ENCODE measurements at places on chromosomes 7 and 10.
A peak's percentile ranks its signal among the peaks of the same experiment; 100 is the strongest.

GRCh38 chr10:132687181-132687892 lies 98.6 kb downstream of the NKX6-2 start:
- no peak for DNase-seq

DNA sequence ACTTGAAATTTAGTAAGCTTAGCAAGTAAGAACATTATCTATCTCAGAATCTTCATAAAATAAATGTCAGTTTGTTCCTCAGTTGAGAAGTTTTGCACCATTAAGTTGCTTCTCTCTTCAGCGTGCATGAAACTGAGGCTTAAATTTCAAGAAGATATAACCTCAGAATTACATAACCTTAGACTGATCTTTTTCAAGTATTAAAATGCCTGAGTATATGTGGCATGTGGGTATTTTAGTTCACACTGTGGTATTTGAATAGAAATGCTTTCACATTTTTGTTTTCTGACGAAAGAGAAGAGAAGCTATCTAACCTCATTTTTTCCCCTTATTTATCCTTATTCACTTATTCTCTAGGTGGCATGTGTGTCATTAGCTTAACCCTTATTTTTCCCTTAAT lies 104.1 kb downstream of the PHF14 start:
- DNase-seq, result no peak

GRCh38 chr10:125565046-125565445 lies 117.9 kb downstream of the TEX36 start:
- DNase-seq, result no peak

- DNase-seq, result no peak
These were observed 134.3 kb downstream of the ACTR3B start for GRCh38 chr7:152893801-152894294.

DNA sequence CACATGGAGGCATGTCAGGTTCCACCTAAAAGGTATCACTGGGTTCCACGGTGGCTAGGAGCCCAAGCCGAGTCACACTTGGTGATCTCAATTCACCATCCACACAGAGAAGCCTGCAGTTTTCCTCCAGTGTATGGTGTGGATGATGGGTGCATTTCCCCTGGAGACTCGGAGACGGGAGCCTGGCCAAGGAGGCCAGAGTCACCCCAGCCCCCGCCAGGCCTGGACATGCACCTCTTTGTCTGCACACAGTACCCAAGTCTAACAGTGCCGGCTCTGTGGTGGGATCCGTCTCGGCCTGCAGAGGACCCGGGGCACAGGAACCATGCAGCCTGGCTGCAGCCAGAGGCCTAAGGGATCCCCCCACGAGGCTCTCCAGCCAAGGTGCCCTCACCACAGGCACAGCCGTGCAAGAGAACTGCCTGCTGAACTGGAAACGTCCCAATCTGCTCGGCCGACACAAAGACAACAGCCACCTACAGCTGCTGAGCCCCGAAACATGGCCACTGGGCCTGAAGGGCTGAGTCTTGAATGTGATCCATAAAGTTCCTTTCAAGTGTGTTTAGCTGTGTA lies 75.2 kb downstream of the DIP2C start:
- DNase-seq, result no peak

DNA sequence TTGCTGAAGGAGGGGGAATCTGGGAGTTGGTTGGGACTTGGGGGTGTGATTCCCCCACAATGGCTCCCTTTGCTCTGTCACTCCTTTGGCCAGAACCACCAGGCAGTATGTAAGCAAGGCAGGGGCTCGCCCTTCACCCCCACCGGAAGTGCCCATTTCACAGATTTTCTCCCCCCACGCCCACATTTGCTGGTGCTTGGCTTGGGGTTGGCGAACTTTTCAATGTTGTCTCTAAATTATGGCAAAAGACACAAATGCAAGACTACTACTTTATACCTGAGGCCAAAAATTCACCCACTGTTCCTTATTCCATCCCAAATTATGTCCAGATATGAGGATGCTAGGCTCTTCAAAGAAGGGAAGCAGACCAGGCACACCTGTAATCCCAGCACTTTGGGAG lies 24.5 kb downstream of the RBAK start:
- no peak for DNase-seq

DNA sequence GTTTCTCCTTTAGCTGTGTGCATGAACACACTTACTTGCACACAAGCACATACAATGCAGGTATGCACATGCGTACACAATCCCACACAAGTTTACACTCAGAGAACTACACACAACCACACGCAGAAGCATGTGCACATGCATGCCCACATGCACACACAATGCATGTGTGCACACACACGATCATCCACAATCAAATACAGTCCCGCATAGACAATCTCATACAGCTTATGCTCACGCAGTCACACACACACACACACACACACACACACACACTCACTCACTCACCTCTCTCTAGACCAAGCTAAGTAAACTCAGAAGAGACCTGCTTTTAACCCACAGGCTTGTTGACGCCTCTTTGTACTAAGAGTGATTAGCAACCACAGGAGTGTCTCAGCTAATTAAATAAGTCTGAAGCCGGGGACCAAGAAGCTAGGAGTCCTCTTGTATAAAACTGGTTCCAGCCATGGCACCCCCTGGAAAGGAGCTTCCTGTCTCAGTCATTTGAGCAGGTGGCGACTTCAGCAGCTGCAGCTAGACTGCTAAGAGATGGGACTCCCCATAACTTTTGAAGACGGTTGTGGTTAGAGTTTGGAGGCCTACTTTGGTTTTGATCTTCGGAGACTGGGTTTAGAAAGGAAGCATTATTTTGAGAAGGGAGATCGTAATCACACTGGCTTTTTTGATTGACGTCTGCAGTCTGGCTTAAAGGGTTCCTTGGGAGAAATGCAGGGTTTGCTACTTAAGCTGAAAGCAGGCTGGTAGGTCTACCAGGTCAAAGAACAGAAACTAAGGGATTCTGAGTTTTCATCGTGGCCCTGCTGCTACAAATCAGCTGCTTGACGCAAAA lies 82.3 kb upstream of the ADRB1 start:
- DNase-seq, result peak; percentile 97

- no peak for DNase-seq
These were observed 19.6 kb downstream of the PCLO start for GRCh38 chr7:83143107-83143506.

- DNase-seq, result no peak
These were observed 131.3 kb downstream of the FAM53B start for GRCh38 chr10:124612611-124613498.

DNA sequence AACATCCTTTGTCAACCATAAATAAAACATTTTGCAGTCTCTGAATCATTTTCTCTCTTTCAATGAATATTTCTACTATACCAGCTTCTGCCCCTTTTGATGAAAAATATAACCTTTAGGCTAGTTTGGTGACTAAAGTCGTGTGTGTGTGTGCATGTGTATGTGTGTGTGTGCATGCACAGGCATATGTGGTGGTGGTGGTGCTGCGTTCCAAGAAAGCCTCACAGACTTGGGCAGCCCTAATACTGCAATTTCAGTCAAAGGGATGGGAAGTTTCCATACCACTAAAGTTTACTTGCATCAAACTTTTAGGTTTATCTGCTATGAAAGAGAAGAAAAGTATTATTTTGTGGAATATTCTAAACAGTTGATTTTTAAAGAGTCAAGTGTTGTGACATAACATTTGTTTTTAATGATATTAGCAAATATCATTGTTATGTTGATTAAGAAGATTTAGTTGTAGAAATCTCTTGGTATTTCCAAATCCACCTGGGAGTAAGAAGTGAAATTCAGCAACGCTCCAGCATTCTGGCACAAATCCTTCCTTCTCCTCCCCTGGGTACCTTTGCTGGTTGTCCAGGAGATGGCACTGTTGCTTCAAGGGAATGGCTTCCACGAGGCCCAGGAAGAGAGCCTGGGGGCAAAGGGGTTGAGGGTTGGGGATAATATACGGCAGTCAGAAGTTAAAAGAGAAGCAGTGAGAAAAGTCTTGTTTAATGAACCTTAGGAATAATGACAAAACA lies 41.5 kb downstream of the ASB4 start:
- DNase-seq, result peak; percentile 68

- no peak for DNase-seq
These were observed 42.7 kb upstream of the SRI start for GRCh38 chr7:88262562-88262961.

DNA sequence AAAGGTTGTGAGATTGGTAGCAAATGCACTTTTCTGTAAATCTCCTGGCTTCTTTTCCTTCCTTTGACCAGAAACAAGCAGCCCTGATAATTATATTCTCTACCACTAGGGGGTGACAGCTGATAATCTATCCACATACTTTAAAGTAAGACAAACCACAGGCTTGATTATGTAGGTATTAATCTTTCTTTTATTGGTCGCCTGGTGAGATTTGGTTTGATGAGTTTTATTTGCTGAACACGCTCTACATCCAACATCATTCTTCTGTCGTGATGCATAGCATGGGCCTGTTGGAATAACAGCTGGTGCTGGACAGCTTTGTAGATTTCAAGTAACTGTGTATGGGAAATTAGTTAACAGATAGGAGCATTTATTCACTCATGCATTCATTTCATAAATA lies 63.5 kb downstream of the ZNF365 start:
- peak; percentile 79 for DNase-seq

GRCh38 chr10:121511943-121512342 lies 86.3 kb downstream of the FGFR2 start:
- DNase-seq, result no peak

DNA sequence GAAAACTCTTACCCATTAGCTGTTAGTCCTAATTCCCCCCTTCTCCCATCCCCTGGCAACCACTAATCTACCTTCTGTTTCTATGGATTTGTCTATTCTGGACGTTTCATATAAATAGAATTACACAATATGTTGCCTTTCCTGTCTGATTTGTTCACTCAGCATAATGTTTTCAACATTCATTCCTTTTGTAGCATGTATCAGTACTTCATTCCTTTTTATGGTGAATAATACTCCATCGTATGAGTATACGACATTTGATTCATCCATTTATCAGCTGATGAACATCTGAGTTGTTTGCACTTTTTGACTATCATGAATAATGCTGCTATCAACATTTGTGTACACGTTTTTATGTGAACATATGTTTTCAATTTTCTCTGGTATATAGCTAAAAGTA lies 4.4 kb upstream of the FRAT1 start:
- DNase-seq, result no peak

DNA sequence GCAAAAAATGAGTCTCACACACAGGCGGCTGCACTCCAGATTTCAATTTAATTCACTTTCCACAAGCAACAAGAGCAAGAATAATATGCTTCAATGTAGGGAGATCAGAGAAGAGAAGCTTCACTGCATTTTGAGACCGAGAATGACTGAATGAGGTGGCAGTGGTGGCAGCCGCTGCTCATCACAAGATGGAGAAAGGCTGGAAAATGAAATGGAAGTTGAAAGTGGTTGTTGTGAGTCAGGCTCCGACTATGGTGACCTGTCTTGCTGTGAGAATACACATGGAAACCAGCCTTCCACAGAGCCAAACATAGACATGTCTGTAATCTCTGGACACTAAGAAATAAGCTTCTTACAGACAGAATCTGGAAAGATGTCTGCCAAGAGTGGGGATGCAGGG lies 499.6 kb upstream of the LRRN3 start:
- DNase-seq, result no peak

DNA sequence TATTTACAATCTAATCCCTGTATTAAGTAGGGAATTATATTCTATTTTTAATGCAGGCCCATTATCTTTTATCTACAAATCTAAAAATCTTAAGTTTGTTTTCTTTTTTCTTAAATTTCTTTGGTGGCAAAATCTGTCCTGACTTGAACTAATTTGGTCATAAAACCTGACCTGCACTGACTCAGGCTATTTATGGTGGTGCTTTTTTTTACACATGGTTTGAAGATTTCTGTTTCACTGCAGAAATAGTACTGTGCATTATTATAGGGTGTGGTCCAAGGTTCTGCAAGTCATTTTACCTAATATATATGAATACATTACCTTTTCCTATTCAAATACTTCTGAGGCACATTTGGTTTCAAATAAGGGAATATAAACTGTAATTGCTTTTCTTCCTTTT lies 137.0 kb downstream of the CD36 start:
- DNase-seq, result no peak

DNA sequence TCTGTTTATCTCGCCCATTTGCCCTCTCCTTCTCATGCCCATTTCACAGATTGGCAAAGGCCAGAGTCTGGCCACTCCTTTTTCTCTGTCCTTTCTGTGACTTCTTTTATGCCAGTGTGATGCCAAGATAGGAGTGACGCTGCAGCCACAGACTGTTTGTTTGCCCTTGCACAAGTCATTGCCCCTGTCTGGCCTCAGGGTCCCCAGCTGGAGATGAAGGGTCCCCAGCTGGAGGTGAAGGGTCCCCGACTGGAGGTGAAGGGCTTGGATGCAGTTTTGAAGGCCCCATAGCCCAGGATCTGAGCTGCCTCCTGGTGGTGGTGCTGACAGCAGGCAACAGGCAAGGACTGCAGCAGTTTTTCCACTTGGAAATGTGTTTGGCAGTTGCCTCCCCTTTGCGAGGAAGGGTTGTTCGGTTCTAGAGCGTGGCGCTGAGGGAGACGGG lies 50.8 kb upstream of the SLC29A3 start:
- peak; percentile 18 for DNase-seq

DNA sequence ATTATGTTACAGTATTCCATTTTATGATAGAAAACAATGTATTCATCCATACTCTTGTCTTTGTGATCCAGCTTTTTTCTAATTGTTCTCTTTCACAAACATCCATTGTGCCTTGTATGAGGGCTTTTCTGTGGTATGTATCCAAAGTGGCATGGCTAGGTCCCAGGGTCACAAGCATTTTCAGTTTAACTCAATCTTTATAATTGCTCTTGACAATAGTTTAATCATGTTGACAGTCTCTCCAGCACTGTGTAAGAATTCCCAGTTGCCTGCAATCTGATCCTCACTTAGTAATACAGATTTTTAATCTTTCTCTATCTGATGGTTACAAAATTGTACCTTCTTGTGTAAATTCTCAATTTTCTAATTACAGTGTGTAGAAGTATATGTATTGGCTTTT lies 533.4 kb downstream of the NEBL start:
- no peak for DNase-seq

DNA sequence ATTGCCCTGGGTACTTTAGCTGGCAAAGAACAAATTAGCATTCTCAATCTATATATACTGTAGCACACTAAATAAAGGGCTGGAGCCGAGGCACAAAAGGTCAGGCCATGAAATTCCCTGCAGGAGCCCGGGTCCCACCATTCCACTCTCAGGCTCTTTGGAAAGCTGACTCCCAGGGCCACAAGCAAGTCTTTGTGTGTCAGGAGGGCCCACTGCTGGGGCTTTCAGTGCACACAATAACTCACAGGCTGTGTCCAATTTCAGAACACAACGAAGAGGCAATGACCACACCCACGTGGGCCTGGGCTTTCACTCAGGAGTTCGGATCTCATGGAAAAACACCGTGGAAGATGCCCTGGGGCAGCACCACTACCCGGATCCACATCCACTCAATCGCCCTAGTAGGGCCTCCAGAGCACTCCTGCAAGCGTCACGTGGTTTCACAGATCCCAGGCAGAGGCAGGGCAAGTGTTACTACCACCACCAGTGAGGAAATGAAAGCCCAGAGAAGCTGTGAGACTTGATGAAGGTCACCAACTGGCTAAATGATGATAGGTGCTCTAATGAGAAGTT lies 60.3 kb downstream of the COBL start:
- DNase-seq, result no peak

DNA sequence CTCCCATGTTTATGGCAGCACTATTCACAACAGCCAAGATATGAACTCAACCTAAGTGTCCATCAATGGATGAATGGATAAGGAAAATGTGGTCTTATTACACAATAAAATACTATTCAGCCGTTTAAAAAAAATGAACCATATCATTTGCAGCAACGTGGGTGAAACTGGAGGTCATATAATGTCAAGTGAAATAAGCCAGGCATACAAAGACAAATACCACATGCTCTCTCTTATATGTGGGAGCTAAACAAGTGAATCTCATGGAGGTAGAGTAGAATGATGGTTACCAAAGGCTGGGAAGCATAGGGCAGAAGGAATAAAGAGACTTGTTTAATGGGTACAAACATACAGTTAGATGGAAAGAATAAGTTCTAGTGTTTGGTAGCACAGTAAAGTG lies 699.1 kb downstream of the NRG3 start:
- no peak for DNase-seq
